ENCODE measurements at places on chromosomes 7 and 10.

- DNase-seq = no peak
Observed at GRCh38 chr10:26938578-26938977, 77.8 kb upstream of the ABI1 start.

- no peak for DNase-seq
Observed at GRCh38 chr7:14395860-14396259, 406.4 kb upstream of the ETV1 start.

GRCh38 chr10:131647789-131648188, 253.0 kb upstream of the PPP2R2D start:
- no peak for DNase-seq

- no peak for DNase-seq
Observed at GRCh38 chr7:148276314-148277041, 314.1 kb upstream of the C7orf33 start.

DNA sequence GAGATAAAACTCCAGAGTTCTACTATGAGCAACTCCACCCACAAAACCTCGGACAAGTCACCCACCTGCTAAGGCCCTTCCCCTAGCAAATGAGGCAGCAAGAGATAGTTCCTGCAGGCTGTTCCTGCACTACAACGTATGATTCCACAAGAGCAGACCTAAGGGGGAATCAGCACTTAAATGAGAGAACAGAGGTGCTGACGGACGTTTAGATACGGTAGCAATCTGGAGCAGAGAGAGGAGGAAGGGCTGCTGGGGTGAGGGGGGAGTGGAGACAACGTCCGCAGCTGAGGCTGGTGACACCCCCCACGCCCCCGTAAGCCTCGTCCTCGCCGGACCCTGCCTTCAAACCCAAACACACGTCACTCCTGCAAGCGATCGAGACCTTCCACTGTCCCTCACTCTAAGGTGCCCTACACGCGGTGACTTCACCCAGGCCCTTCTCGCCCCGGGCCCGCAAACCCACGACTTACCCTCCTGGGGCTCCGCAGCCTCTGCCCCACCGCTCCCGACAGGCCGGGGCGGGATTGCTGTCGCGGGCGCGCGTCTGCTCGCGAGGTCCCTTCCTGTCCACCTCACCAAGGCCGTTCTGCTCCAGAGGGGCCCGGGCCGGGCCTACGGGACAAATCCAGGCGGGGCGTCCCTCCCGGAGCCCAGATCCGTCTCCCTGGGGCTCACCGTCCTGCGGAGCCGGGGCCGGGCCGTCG, 635 bp downstream of the ZNF12 start:
- DNase-seq = peak; percentile 40

DNA sequence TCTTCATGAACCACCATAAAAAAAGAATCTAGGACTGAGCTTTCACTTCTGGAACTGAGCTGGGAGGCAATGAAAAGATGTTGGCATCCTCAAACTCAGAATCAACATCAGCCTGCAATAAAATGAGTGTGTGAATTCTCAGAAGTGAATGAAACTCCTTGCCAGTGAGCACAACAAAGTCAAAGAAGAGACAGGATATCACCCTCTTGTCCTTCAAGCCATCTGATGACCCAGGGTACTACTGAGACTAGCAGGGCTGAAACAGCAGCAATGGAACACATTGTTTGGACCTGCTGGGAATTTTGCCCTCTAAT, 13.0 kb downstream of the SLC25A13 start:
- no peak for DNase-seq

GRCh38 chr7:12802070-12802469, 114.6 kb downstream of the ARL4A start:
- DNase-seq = no peak

GRCh38 chr7:128910569-128910945, at the start of gene KCP:
Gene KCP, minus strand, starts transcription at chr7:128910709. Its CDS starts 33 bp downstream, at chr7:128910676.
- DNase-seq = no peak

GRCh38 chr10:71974489-71975021, 10.4 kb downstream of the CHST3 start:
- no peak for DNase-seq

- DNase-seq = no peak
Observed at GRCh38 chr10:97123765-97124164, 62.0 kb downstream of the SLIT1 start.

GRCh38 chr7:22001345-22002004, 55.8 kb upstream of the CDCA7L start:
- DNase-seq = no peak

DNA sequence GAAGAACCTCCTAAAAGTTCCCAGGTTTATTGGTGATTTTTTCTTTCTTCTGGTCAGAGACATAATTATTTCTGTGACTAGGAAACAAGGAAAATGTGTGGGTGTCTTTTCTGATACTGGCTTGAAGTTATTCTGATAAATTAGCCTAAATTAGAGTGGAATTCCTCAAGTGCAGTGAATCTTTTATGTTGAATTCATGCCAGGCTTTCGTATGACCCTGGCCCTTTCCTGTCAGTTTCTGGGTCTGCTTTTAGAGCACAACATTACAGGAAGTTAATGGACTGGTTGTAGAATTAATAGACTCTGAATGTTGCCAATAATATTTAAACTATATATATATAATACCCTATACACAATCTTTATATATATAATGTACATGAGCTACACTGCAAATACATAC, 230.6 kb upstream of the KIAA1217 start:
- DNase-seq = no peak

- DNase-seq = no peak
Observed at GRCh38 chr10:106655165-106655564, 509.3 kb downstream of the SORCS1 start.

GRCh38 chr7:71652510-71652909, 520.6 kb downstream of the GALNT17 start:
- DNase-seq = no peak

DNA sequence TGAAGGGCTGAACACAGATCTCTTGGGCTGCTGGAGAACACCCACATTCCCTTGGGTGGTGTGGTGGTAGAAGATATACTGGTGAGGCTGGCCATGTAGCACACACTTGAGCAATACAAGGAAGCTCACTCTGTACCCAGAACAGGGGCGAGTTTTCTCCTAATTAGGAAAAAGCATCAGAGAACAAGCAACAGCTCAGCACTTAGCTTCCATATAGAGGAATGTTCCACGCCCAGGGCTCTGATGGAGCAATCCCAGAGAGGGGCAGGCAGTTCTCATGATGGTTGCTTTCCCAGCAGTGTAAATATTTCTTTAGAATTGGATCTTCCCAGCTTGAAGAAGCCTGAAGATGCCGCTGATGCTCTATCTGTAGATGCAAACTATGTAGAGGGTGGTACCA, 21.0 kb upstream of the PNLIP start:
- DNase-seq = no peak

DNA sequence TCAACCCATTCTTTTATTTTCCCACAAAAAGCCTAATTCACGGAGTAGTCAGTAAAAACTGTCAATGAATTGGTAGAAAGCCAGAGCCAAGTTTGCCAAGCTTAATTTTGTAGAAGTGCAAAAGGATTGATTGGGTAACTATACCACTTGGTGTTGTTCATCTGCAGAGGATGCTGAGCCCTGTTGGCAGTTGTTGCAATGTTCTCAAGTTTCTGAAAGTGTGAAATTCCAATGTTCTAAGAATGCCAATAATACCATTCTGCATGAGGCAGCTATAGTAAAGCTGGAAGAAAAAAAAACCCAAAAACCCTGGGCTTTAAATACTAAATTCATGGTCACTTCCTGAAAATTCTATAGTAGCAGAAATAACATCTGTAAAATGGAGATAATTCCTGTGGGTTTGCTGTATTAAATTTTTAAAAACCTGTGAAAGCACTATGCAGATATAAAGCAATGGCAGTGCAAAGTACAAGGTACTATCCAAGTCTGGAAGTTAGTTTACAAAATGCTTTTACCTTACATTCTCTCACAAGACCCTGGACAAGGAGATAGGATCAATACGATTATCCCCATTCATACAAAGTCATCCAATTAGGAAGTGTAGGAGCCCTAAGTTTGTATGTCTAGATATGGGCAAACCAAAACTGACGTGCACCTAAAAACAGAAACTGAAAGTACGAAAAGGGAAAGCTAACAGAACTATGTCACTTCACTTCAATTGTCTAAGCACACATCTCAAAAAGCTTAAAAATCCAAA, 6.0 kb upstream of the PON1 start:
- no peak for DNase-seq

DNA sequence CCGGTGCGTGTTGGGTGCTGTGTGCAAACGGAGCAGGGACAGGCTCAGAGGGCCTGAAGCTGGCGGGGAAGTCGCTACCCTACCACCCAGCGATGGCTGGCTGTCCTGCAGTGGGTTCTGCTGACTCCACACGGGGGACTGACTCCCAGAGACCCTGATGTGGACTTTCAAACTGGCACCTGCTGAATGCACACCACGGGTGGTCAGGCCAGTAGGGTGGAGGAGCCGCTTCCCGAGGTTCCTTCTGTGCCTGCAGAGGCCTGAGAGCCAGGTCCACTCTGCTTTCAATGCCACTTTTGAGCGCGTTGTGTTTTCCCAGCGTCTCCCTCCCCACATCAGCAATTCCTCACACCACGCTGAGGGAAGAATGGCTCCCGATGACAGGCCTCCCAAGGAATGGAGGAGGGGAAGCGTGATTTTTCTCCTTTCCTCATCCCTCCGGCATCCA, 135.3 kb downstream of the ADARB2 start:
- no peak for DNase-seq

- DNase-seq = no peak
Observed at GRCh38 chr10:110141185-110141584, 66.2 kb upstream of the MXI1 start.

DNA sequence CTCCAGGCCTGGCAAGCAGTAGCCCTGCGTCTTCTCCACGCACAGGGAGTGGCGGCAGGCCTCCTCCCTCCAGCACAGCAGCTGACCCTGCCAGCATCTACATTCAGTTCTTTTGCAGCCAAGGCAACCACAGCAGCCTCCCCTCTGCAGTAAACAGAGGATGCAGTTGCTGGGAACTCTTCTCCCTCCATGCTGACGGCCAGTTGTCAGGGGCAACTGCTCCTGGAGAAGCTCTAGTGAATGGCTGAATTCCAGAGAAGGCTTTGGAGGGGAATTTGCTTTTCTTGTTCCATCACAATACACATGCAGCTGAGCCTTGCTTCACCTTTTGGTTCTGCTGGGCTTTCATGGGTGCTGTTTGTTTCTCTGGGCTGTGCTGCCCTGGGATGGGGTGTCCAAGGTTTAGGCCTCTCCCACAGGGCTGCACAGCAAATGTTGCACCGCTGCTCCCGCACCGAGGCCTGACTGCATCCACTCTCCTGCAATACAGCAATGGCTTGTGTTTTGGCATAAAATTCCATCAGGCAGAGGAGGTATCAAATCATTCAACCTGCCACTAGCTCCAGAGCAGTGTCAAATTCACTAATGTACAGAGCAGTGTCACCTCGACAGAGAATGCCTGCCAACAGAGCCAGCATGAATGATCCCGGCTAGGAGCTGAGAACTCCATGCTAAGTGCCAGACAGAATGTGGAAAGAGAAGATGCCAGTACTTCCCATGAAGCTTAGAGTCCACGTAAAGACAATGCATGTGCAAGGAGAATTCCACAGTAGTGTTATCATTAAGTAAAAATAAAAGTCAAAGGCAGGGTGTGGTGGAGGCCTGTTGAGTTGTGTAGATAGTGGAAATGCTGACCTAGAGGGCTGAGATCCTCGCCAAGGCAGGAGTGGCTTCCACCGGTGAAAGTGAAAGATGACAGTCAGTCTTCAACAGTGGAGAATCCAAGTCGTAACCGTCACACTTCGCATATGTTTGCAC, 399.6 kb downstream of the DPP6 start:
- DNase-seq = no peak

- no peak for DNase-seq
Observed at GRCh38 chr7:140033036-140033435, 29.7 kb downstream of the PARP12 start.

DNA sequence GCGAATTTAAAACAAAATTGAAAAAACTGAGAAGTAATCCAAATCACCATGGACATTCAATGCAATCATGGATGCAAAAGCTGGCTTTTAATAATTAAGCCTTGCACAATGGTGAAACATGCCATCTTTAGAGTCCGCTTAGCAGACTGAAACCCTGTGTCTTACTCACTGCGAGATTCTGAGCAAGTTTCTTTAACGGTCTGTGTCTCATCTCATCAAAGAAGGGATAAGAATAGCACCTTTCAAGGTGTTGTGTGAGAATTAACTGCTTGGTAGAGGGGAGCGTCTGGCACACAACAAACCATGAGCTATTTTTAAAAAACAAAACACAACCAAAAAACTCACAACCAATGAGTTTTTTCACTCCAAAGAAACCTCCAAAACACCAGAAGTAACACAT, 21.4 kb downstream of the ACBD7 start:
- no peak for DNase-seq

GRCh38 chr7:116742641-116743040, 70.6 kb downstream of the MET start:
- DNase-seq = no peak

- no peak for DNase-seq
Observed at GRCh38 chr10:78890506-78890905, 178.3 kb upstream of the ZMIZ1 start.

- DNase-seq = no peak
Observed at GRCh38 chr7:132609222-132609621, 33.0 kb upstream of the PLXNA4 start.

- DNase-seq = no peak
Observed at GRCh38 chr7:143205560-143206293, 16.1 kb upstream of the TAS2R40 start.

DNA sequence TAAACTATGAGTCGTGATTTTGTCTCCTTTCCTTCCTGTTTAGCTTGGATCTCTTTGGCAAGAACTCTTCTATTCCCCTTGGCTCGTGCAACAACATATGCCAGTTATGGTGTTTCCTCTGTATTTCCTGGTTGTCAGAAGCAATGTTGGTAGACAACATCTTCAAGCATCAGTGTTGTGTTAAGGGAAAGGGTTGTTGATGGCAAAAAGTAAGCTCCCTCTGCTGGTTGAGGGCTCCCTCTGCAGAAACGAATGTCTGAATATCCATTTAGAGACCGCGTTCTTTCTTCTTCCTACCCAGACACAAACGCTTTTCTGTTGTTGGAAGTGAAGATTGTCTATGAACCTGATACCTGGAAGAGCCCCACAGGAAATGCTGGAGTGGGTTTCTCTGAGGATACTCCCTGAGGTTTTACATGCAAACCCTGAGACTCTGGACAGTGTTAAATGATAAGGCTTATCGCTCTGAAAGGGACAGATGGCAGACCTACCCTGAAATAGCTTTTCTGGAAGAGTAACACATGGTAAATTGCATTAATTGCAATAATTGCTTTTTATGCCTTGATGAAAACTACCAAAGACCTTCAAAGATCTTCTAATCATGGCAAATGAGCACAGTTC, 23.5 kb upstream of the C1QL3 start:
- DNase-seq = no peak

- no peak for DNase-seq
Observed at GRCh38 chr10:125629758-125630376, 53.1 kb downstream of the TEX36 start.

- no peak for DNase-seq
Observed at GRCh38 chr10:24288581-24288980, 79.6 kb downstream of the KIAA1217 start.

Measured in activated T-helper 2 cell treated with anti-CD3 and anti-CD28 coated beads, Interferon-gamma antibody, Interleukin-2, Interleukin-4, amounts not matched to agents 10 μg/mL and 5 μg/mL and 100 μg/mL, durations not matched to agents 14 hours and 24 hours and 36 hours (primary cell).